ENCODE measurements at places on chromosomes 3 and 15.

DNA sequence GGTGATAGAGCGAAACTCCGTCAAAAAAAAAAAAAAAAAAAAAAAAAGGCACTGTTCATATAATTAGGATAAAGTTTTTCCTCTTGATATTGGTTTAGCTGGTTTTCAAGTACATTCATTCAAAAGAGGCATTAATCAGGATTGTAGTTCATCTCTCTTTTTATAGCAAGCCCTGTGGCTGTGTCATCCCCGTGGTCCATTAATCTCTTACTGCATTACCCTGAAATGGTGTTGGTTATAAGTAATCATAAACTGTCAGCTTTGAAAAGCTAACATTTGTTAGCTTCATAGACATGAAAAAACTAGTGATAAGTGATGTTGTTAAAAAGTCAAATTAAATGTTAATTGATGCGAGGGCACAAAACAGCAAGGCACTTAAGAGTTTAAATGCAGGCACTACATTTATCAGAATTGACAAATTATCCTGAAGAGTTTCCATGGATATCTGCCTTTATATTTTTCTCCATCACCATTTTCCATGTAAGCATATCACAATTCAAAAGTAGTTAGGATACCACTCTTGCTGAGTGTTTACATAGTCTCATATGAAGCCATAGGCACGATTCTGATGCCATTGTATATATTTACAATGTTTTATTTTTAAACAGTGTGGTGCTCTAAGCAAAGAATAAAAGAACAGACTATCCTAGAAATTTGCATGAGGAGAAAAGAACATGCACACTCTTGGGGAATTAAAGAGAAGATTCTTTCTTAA is 193.1 kb downstream of the OTOL1 start:
- DNase-seq: no peak

- no peak for DNase-seq
These were observed 302.6 kb upstream of the TBL1XR1 start for GRCh38 chr3:177499779-177500423.

DNA sequence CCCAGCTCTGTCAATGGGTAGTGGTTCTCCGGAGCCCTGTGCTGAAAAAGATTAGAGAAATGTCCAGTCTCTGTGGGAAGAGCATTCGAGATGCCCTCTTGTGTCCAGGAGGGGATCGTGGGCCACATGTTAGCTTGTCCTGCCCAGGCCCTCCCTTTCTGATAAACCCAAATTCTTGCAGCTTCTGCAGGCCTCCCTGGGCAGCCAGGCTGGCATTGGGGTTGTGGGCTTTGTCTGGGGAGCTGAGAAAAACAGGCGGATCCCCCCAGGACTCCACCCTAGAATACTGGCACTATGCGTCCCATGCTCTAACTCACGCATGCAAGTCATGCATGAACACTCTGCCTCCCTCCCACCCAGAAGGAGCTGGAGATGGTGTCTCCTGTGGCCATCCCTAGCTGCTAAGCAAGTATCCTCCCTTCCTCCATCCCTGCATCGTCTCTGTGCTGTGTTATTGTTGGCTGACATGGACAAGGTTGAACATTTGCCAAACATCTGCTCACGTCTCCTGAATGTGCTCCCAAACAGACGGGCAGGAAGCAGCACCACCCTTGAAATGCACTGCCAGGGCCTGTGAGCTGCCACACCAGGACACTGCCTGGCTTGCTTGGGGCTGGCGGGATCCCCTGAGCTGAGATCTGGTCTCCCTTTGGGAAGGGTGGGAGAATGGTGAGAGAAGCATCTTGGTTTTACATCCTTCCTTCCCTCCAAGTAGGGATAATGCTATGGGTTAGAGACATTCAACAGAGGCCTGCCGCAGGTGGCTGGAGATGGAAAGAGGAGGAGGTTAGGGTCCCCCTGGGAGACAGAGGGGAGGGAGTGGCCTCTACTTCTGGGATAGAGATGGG is 26.5 kb downstream of the CFAP161 start:
- DNase-seq: no peak

GRCh38 chr15:64599226-64599625 is 138.8 kb downstream of the ZNF609 start:
- DNase-seq: no peak

- DNase-seq: no peak
These were observed 2.4 kb downstream of the ZBTB11 start for GRCh38 chr3:101674518-101674917.

- DNase-seq: no peak
These were observed 14.4 kb downstream of the THSD4 start for GRCh38 chr15:71129669-71130068.

DNA sequence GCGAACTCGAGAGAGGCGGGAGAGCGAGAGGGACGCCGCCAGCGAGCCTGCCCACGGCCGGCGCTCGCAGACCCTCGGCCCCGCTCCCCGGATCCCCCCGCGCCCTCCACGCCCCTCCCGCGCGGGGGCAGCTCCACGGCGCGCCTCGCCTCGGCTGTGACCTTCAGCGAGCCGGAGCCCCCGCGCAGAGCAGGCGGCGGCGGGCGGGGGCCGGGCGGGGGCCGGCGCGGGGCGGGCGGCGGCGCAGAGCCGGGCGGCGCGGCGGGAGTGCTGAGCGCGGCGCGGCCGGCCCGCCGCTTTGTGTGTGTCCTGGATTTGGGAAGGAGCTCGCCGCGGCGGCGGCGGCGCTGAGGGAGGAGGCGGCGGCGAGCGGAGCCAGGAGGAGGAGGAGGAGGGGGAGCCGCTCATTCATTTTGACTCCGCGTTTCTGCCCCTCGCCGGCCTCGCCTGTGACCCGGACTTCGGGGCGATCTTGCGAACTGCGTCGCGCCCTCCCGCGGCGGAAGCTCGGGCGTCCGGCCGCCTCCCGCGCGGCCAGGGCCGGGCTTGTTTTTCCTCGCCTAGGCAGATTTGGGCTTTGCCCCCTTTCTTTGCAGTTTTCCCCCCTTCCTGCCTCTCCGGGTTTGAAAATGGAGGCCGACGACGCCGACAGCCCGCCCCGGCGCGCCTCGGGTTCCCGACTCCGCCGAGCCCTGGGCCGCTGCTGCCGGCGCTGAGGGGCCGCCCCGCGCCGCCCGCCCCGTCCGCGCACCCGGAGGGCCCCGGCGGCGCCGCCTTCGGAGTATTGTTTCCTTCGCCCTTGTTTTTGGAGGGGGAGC is 524 bp downstream of the IGF1R start:
- no peak for DNase-seq

DNA sequence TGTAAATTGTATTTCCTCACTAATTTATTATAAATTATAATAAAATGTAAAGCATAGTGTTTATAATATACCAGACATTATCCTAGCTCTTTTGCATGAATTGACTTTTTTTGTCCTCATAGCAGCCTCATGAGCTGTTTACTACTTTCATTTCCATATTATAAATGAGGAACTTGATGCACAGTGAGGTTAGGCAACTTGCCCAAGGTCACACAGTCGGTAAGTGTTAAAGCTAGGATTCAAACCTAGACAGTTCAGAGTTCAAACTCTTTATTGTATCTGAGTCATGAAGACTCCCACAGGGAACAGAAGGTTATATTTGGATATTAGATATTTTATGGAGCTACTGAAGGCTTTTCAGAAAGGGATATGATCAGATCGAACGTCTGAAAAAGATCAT is 322.2 kb upstream of the SATB1 start:
- no peak for DNase-seq

DNA sequence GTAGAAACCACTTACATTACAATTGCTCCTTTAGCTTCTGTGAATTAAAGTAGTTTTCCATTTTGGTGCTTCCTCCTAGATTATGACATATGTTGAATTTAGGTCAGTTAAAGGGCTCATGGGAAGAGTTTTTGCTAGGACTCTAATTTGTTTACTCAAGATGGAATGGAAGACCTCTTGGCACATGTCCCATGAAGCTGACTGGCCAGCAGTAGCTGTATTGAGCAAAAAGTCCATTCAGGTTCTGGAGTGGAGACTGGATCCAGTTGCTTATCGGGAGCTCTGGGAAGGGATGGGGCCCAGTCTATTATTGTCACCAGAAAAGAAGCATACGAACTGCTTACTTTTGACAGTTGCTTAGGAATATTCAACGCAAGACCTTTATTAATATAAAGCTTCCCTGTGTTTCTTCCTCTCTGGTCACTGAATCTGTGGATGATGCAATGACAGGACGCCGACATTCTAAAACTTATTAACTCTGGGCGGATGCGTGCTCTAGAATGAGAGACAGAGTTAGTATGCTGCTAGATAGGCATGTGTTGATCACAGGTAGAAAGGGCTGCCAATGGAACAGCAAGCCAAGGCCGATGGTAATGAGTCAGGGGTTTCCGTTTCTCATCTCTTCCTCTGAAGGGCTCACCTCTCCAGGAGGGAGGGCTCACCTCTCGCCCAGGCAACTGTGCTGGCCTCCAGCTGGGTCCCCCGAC is 155.8 kb downstream of the NR1D2 start:
- no peak for DNase-seq

GRCh38 chr3:130048726-130049125 is 32.9 kb upstream of the ALG1L2 start:
- no peak for DNase-seq

- no peak for DNase-seq
These were observed 376.1 kb upstream of the CFAP20DC start for GRCh38 chr3:59425942-59426341.

- DNase-seq: no peak
These were observed 24.7 kb upstream of the TM2D3 start for GRCh38 chr15:101676921-101677329.

DNA sequence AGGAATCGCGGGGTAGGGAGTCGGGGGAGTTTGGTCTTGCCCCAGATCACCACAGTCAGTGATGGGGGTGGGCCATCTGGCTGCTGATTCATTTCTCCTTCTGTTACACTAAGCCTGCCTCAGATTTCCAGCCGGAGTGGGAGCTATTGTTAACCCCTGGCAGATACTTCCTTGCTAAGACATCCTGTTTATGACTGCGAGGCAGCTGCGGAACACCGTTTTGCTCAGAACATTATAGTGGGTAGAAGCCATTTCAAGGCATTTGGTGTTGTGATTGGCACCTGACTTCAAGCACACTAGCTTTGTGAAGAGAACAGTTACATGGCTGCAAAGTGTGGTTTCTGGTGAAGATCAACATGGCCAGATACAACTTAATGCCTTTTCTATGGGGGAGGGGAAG is 73.8 kb downstream of the FLNB start:
- no peak for DNase-seq

DNA sequence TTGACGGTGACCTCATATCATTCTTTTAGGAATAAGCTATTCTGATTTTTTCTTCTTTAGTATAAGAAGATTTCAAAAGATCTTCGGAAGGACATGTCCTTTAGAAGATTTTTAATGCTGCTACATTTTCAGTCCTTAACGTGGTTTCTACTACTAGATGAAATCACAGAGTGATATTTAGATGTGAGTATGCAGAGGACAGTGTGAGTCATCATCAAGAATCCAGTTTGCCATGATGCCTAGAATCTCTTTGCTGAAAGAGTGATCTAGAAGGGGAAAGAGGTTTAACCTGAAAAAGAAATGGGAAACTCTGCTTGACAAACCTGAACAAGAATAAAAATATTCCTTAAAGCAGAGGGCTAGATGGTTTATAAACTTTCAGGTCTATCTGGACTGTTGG is 43.2 kb downstream of the SLC7A14 start:
- DNase-seq: no peak

DNA sequence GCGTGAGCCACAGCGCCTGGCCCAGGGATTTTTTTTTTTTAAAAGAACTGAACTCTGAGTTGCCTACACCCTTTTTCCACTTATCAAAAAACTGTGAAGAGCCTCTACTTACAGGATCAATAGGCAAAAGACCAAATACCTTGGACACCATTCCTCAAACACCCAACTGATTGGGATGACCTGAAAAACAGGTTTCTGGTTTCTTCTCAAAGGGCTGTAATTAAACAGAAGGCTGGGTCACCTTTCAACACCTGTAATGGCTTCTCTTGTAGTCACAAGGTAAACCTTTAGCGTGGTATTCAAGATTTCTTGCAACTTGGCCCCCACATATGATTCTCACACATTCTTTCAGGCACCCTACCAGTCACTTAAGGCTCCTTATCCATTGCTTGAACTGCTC is 38.4 kb upstream of the PLXND1 start:
- DNase-seq: no peak

DNA sequence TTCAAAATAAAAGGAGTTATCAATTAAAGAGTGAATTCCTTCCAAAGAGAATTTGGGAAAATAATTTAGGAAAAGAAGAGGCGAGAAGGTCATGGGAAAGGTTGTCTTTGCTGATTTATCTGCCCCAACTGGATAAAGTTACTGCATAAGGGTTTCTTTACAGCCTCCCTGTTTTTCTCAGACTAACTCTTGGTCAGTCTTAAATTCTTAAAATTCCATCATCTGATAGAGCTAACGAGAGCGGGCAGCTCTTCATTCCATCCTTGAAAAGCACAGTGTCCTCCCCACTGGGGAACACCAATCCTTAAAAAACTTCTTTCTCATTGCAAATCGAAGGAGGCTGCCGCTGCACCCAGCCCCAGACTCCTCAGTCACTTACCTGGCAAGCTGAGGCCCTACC is 107.2 kb downstream of the PGPEP1L start:
- DNase-seq: no peak

GRCh38 chr15:46732060-46732459 is 985.2 kb upstream of the SEMA6D start:
- no peak for DNase-seq

GRCh38 chr15:89217686-89218376 is 3.5 kb downstream of the RLBP1 start:
- DNase-seq: no peak

GRCh38 chr3:114022145-114022802 is 34.1 kb downstream of the CCDC191 start:
- DNase-seq: no peak

DNA sequence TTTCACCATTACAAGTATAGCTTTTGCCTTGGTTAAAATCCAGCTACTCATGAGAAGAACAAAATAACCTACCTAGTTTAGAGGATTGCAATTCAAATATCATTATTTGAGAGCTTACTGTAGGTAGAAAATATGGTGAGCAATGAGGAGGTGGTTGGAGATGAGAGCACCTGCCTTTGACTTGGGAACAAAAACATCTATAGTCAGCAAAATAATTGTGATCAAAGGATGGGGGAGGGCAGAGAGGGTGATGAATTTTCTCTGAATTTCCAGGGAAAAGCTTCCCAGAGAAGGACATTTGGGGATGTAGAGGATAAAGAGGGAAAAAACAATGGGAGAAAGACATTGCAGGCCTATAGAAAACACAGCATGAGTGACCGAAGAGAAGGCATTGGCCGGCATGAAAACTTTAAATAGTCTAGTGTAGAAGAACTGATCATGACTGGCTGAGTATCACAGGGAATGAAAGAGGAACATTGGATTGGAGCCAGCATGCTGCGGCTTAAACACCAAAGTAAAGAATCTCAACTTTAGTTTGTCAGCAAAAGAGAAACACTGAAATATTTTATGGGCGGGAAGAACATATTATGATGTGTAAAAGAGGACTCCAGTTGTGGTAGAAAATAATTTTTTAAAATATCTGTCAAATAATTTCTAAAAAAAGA is 581.3 kb downstream of the UNC13C start:
- DNase-seq: no peak
